ENCODE measurements at places on chromosomes 12 and 14.

DNA sequence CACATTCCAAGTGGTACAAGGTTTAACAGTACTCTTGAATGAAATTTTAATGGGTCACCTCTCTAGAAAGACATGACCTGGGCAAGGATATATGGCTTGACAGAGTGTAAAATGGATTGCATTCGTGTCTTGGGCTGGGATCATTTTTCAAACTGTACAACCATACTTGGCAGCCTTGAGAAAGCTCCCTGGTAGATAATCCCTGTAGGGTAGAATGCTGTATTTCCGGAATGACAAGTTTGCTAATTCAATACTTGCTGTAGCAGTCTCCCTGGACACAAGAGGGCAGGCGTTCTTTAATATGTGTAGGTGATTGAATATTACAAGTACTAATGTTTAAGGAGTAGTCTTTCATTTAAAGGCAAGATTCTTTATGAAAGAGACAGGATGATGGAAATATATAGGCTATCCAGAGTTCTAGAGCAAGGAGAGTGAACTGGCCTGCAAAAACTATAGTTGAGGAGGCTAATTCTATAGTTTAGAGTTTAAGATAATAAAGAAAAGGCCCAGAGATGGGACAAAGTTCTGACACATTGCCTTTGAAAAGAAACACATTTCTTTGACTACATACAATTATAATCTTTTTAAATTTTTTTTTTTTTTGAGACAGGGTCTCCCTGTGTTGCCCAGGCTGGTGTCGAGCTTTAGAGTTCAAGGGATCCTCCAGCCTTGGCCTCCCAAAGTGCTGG, 53.4 kb downstream of the PLBD1 start:
- DNase-seq, result no peak

DNA sequence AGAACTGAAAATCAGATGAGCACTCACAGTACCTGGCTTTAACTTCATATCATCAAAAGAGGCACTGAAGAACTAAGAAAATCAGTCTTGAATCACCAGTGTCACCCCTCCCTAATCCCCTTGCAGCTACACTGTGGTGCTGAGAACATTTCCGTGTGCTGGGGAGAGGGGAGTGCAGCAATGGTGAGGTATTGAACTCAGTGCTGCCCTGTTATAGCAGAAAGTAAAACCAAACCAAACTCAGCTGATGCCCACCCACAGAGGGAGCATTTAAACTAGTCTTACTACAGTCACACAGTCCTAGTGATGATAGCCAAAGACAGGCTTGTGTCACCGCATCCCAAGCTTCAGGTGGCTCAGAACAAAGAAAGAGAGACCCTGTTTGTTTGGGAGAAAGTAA, 122.1 kb downstream of the CPNE8 start:
- no peak for DNase-seq

- DNase-seq, result no peak
Measured at GRCh38 chr12:51666696-51667095, 75.7 kb downstream of the SCN8A start.

DNA sequence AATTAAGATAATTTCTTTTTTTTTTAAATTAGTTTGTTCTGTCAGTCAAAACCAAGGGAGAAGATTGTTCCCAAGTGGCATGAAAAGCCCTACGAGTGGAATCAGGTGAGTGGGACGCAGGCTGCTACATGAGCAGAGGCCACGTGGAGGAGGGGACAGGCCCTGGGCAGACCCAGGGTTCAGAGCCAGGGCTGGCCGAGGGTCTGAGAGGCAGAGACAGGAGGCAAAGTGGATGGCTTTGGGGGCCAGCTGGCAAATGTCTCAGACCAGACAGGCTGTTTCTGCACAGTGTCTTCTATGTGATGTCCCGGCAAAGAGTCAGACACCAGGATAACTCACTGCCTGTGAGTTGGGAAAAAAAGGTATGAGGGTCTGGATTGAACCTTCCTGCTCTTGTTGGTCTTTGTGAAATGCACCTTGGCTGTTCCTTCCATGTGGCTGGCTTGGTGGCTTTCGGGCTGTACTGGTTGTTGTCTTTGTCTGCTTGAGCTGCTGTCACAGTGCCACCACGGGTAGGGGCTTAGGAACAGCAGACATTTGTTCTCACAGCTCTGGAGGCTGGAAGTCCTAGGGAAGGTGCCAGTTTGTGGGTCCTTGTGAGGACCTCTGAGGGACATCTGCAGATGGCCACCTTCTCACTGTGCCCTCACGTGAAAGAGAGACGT, 35.8 kb upstream of the ASPG start:
- no peak for DNase-seq

GRCh38 chr14:100359111-100359510, 36.0 kb downstream of the SLC25A47 start:
- no peak for DNase-seq

DNA sequence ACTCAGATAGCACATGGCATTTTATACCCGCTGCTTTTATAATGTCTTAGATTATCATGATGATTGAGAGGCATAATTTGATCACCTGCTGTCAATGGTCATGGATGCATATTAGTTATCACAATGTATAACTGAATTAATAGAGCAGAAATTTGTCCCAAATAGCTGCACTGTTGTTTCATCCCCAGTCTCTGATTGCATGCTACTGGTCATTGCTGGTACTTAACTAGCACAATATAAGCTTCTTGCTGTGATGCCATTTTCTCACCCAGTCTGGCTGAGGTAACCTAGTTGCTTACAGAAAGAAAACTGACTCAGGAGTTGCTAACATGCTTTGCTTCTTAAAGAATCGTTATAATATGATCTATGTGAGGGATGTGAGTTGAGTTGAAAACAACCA, 76.8 kb upstream of the PLEKHA5 start:
- no peak for DNase-seq

DNA sequence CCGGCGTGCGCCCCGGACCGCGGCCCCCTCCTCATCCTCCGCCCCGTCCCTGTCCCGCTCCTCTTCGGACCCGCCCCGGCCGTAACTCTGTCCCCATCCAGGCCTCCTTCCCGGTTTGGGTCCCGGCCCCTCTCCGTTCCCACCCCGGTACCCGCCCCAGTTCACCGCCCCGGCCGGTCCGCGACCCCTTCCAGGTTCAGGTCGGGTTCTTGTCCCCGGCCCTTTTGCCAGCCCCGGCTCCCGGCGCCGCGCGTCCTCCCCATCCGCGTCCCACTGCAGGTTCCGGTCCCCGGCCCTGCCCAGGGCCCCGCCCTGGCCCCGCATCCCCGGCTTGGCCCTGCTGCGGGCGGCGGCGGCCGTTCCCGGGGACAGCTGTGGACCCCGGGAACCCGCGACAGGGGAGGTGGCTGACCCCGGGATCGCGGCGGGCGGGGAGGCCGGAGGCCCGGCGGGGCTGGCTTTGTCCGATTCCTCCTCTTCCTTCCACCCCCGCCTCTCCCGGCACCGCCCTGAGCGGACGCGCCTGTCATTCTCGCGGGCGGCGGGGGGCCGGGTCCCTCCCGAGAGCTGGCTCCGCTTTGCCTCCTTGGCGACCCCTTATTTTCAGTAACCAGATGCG, 601 bp downstream of the KLC1 start:
- peak; percentile 22 for DNase-seq

GRCh38 chr12:116603546-116604177, 44.5 kb downstream of the MAP1LC3B2 start:
- DNase-seq, result no peak

- DNase-seq, result no peak
Measured at GRCh38 chr14:72452774-72453173, 441.1 kb downstream of the DPF3 start.

- DNase-seq, result no peak
Measured at GRCh38 chr12:100375038-100375735, 18.3 kb downstream of the SLC17A8 start.

GRCh38 chr14:105337966-105338741, 23.6 kb downstream of the PACS2 start:
- DNase-seq, result no peak

- no peak for DNase-seq
Measured at GRCh38 chr12:13258717-13259119, 62.2 kb downstream of the EMP1 start.

DNA sequence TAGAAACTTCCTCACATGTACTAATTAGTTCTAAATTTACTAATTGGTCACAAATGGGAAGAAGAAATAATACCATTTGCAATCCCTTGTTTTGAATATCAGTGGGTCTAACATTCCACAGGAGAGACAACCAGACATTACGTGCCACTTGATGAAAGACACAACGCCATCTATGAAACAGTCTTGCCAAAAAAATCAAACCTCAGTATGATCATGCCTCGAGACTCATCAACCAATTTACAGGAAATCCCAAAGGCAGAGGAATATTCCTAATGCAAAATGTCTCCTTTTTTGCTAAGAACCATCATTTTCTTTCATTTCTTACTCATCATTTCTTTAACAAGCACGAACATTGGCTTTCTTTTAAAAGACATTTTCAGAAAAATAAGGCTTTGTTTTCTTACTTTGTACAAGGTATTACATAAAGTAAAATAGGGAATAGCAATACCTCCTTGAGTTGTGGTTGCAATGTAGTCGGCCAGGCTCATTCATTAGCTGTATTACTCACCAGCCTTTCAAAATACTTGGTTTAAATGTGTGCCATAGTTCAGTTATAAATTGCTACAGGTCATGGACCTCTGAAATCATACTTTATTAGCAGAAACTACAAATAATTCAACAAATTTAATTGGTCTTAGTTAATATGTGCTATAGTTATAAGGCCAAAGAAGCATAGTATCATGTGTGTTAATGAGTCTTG, 436.2 kb upstream of the FLRT2 start:
- DNase-seq, result no peak

DNA sequence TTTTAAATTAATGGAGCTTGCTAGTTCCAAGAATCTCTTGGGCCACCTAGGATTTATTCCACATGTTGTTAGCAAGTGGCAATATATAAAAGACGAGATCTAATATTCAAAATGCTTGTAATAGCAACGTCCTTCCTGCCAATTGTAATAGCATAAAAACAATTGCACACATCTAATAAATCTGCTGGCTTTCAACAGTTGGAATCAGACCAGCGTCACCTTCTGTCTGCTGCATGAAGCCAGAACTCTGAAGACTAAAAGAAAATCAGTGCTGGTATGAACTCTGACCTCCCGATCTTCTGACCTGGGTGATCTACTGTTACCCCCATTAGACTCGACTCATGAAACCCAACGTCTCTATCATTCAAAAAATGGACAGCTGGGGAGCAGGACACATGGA, 100.6 kb downstream of the DIO2 start:
- no peak for DNase-seq

DNA sequence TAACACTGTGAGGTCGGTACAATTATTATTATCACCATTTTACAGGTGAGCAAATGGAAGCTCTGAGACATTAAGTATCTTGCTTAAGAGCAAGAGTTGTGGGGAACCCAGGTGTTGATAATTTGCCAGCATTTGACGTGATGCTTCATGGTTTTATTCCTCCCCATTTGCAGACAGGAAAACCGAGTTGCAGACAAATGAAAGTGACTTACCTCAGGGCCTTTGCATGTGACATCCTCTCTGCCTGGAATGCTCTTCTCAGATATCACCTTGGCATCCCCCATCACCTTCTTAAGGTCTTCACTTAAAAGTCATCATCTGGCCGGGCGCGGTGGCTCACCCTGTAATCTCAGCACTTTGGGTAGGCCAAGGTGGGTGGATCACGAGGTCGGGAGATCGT, 21.0 kb upstream of the P2RX7 start:
- DNase-seq, result no peak

- DNase-seq, result no peak
Measured at GRCh38 chr12:116881877-116882507, 751 bp upstream of the HRK start.

- DNase-seq, result no peak
Measured at GRCh38 chr14:21016413-21017190, 8.3 kb downstream of the NDRG2 start.

DNA sequence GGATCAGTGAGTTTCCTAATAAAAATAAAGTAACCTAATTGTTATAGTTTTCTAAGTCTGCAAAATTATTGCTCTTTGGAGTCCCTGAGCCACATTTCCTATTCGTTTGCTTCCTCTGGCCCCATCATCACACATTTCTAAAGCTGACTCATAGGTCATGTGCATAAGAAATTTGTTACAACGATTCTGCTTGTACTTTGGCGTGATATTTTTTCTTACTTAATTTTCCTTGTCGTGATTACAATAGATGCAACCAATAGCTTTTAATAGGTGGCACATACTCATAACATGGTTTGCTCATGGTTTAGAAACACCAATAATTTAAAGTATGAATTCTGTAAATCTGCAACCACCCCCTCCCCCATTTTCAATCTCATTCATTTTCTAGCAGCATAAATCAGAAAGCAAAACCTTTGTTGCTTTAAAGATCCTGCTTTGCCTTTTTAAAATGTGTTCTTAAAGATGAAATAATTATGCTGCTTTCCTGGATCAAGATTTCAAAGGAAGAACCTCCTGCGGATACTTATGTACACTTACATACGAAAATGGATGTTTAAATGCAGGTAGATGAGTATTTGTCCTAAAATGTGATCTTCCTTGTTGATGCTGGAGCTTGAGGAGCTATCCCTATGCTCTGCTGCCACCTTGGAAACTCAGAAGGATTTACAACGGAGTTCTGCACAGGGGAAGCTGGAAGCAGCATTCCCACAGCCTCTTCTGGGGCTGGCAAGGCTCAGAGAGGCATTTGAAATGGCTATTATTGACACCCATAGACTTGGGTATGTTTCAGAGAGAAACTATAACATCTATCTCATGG, 1.7 kb upstream of the FLRT2 start:
- no peak for DNase-seq

DNA sequence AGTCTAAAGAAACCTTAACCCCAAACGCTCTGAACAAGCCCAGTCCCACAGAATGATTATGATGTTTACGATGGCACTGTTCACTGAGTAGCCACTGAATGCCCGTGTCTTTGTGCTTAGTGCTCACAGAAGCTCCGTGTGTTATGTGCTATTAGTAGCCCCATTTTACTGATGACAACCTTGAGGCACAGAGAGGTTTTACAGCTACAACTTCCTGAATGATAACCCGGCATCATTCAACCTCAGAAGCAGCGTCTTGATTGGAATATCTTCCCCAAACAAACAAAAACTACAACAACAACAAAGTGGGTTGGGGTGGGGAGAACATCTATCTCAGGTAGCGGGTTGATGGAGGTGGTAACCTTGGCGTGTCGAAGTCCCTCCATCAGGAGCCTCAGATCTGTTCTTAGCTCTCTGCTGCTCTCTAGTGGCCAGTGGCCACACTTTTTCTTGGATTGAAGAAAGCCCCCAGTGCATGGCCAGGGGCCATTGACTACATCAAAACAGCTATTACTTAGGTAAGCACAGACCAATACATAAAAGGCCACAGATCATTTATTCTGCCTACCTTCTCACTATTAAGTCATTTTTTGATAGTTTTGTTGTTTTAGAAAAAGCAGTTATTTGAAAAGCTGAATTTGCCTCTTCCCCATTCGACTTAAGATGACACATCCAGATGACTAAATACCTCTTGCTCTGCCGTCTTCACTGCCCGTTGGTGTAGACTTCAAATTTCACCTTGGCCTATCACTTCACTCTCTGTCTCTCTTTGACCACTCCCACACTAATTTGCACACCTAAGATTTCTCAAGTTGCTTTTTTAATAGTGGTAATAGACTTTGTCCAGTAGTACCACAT, 376.9 kb downstream of the GALC start:
- peak; percentile 16 for DNase-seq
